ENCODE measurements at places on chromosomes 1 and 21.

- peak; percentile 81 for DNase-seq
Observed at GRCh38 chr1:75724472-75725022, at the start of gene ACADM. ACADM (plus strand) TSS chr1:75724709; CDS start chr1:75724788, 79 bp downstream.

DNA sequence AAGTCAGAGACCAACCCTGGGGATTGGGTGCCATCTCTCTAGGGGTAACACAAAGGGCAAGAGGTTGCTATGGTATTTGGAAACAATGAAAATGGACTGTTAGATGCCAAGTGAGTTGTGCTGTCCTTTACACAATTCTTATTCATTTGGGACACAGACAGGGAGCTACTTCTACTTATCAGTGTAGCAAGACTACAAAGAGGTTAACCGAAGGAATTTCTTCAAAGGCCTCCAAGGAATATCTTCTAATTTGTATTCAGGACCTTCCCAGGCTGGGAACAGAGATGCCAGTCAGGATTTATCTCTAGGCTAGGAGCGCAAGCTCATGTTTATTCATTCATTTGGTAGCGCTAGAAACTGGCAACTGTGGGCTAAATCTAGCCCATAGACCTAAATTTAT is 2.6 kb downstream of the NAXE start:
- no peak for DNase-seq

DNA sequence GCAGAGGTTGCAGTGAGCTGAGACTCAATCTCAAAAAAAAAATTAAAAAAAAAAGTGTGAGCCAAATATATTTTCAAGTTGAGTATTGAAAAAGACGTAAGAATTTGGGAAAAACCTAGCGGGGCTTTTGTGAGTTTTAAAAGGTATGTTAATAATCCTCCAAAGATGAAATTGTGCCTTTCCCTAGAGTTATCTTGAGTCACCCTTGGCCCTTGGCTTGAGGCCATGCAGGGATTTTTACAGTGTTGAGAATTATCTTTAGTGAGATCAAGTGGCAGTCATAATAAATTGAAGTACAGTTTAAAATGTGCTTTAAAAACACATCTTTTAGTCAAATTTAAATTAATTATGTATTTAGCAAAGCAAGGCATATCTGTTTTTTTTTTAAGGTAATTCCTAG is 32.7 kb downstream of the PPP2R5A start:
- no peak for DNase-seq

DNA sequence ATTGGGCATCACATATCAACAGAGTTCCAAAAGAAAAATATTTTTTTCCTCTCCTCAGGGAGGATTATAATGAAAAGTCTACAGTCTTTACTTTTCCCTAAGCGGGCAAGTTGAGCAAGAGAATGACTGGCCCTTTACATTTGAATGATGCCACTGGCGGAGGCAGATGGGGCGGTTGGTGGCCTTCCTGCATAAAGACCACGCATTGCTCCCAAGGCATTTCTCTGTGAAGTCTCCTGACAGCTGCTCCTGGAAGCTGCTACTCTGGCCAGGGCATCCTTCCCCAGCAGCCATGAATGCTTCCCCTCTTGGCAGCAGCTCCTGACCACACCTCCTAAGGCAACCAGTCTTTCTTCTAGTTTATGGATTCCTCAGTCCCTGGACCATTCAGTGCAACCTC is 161.1 kb upstream of the RRP15 start:
- no peak for DNase-seq

DNA sequence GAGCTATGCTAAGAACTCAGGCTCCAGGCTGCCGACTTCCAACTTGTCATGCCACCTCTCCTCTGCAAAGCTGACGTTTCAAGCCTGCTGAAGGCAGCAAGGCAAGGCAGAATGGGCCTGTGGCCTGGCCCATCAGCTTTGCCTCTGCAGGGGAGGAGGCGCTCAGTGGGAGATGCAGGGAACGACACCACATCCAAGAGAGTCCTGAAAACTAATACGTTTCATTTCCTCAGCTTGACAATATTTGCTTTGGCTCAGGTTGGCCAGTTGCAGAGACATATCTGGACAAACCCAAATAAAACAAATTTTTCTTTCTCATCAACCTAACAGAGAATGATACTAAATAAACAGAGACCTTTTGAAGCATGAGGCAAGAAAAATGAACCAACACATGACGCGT is 35.3 kb downstream of the BEND5 start:
- peak; percentile 54 for DNase-seq

Measured in fibroblast of gingiva (primary cell).